ENCODE measurements at places on chromosomes 3 and 15.

DNA sequence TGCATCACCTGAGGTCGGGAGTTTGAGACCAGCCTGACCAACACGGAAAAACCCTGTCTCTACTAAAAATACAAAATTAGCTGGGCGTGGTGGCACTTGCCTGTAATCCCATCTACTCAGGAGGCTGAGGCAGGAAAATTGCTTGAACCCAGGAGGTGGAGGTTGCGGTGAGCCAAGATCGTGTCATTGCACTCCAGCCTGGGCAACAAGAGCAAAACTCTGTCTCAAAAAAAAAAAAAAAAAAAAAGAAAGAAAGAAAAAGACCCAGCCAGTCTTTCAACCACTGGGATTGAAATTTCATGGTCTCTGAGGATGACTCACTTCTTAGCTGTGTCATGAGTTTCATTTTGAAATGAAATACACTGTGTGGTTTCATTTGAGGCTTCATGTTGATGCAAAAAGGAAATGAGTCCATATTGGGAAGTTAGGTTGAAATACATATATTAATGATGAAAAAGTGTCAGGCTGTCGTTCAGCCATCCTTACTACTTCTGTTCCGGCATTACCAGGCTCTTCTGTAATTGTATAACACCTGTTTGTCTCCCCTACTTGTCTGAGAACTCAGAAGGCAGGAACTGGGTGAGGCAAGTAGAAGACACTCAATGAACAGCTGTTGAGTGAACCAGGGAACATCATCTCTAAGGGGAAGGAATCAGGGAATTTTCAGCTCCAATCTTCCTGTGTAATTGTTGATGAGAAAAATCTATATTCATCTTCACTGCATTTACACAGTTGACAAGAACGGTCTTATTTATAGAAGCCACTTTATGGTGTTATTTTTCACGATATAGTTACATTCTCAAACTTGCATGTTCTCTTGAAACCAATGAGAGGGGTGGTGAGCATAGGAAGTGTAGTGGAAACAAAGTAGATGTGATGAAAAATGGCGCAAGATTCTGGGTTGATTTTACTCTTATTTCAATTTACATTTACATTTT lies 87.4 kb downstream of the NFKBIZ start:
- peak; percentile 29 for DNase-seq

DNA sequence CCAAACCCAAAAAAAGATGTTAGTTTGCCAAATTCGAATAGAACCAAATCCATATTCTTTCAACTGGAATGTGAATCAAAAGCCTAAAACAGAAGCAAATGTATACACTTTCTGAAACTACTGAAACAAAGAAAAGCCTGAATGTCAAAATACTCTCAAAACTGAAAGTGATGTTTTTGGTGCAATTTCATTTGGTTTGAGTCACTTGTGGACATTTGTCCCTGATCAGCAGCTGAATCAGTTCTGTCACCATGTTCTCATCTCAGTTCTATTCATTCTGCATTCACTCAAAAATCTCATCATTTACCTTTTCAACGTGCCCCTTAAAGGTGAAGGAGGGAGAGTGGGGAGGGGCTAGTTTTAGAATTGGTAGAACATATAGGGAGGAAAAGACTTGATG lies 266.8 kb downstream of the ABHD5 start:
- no peak for DNase-seq

DNA sequence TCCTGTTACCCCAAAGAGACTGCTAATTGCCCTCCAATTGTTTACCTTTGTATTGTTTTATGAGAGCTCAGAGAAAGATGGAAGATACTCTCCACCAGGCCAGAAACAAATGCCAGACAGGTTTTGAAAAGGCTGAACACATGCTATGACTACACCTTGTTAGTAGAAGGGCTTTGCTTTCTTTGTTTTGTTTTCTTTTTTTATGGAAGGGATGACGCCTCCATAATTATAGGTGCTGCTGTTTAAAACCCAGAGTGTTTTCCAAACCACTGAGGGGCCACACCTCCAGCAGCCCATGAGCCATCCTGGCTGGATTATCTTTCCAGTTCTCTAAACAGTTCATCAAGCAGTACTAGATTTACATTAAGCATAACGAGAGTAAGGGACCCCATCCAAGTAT lies 5.6 kb upstream of the FOXP1 start:
- no peak for DNase-seq

DNA sequence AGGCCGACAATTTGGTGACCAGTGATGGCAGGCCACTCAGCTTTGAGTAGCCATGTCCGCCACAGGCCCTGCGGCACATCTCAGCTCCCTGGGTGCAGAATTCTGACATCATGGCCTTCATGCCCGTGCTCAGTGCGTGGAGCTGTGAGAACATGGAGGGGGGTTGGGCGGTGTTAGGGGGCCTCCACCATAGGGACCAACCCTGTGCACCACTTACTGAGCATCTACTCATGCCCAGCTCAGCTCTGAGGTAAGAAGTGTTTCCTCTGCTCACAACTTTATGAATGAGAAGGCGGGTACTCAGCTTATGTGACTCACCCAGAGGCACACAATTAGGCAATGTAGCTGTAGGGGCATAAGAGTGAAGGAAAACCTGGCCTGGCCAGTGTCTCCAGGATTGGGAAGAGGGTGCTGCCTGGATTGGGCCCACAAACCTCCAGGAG lies 10.5 kb downstream of the ACOX2 start:
- no peak for DNase-seq

DNA sequence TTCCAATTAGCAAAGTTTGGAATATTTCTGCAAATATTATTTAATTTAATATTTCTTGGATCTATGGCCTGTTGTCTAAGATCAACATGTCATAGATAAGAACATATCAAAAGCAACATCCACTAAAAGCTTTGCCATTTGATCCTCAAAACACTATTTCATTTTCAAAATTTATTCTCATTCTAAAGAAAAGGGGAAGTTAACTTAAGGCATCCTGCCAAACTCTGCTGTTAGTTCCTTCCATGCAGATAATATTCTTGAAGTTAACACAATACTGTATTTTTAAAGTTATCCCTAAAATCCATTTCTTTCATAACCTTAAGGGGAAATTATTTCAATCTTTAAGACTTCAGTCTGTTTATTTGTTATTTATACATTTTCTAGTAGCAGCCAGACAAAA lies 28.2 kb upstream of the GBE1 start:
- no peak for DNase-seq

DNA sequence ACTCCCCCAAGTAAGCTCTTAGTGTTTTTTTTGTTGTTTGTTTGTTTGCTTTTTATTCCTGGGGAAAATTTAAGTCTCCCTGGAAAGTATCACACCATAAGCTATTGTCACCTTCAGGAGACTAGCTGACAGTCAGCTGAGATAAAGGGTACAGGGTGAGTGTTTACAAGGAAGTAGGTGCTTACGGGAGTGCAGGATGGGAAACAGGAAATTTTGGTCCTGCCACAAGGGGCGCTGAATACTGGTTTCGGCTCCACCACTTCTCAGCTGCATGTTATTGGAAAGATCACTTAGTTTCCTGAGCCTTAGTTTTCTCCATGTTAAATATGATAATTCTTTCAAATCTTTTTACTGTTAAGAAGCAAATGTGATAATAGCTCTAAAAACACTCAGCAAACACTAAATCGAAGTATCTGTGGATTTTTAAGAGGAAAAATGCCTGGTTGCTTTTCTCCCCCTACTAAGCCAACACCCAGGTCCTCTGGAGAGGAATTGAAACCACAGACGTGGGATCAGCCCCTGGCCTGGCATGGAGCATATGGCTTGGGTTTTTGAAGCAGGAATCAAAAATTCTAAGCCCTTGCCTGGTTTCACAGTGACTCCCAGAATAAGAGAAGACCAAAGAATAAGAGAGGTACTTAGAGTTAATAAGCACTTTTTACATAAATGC lies 90.7 kb downstream of the SCN11A start:
- DNase-seq = peak; percentile 22

DNA sequence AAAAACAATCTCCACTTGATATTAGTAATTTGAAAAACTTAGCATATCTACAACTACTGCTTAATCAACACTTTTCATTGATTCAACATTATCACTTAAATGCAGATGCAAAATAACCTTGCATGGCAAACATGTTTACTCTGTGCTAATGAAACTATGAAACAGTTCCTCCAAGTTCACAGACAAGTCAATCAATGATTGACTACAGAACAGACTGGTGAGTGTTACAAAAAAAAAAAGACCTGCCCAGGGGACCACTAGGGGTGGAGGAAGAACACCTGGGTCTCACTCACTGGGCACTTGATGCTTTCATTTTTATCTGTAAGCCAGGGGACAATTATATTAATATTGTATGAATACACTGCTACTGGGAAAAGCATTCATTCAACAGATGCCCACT lies 4.3 kb upstream of the NR2C2 start:
- no peak for DNase-seq

DNA sequence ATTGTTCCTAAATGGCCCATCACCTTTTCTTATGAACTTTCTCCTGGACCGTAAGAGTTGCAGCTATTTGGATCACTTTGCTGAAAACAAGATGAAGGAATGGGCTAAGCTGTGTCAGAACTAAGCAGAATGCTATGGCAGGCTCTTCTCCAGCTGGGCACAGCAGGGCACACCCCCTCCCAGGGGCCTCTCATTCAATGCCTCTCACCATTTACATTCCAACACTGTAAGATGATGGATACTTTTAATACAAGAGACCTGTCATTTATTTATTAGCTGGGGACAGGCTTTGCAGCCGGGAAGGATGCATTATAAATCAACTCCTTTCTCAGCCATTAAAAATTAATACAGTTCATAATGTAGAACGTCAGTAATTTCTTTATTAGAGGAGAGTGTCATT lies 240.1 kb downstream of the NTRK3 start:
- DNase-seq = no peak

DNA sequence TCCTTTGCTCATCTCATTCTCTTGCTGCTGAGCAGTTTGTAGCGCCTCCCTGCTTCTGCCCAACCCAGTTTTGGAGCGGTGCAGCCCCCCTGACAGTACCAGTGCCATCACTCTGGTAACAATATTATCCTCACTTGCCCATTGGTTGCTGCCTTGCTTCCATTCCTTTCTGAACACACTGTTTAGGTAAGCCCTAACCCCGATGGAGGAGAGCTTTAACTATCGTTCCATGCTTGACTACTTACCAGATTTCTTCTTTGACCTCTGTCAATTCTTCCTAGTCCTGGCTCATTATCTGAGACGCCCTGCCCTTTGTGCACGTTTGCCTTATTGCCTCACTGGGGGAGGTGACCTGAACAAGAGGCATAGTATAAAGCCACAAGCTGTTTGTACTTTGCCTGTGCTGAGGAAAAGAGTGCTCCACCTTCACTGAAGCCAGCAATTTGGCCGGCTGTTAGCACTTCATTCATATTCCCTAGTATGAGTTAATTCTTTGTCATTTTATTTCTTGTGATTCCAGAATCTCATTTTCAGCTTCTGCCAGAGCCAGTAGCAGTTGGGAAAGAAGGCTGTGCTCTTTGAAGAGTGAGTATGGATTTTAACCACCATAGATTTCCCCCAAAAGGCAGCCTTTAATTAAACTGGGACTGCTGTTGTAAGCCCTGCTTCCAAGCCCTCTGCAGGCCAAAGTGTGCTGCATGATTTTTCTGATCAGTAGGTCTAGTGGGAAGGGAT lies 11.9 kb downstream of the ABHD6 start:
- DNase-seq = no peak

DNA sequence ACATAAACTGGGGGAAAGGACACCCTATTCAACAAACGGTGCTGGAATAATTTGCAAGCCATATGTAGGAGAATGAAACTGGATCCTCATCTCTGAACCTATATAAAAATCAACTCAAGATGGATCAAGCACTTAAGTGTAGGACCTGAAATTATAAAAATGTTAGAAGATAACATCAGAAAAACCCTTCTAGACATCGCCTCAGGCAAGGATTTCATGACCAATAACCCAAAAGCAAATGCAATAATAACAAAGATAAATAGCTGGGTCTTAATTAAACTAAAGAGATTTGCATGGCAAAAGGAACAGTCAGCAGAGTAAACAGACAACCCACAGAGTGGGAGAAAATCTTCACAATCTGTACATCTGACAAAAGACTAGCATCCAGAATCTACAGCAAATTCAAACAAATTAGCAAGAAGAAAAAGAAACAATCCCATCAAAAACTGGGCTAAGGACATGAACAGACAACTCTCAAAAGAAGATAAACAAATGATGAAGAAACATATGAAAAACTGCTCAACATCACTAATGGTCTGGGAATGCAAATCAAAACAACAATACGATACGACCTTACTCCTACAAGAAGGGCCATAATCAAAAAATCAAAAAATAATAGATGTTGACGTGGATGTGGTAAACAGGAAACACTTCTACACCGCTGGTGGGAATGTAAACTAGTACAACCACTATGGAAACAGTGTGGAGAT lies 408.7 kb downstream of the CNTN6 start:
- DNase-seq = no peak

GRCh38 chr3:98778852-98779413 lies 15.8 kb downstream of the ST3GAL6 start:
- no peak for DNase-seq

GRCh38 chr3:18051306-18051705 lies 308.9 kb upstream of the TBC1D5 start:
- no peak for DNase-seq

GRCh38 chr3:39107388-39108199 lies at the start of the genes GORASP1 and TTC21A:
GORASP1 (minus strand) TSS chr3:39107627; CDS start chr3:39107541, 86 bp downstream.
TTC21A (plus strand) TSS chr3:39107680; CDS start chr3:39107838, 158 bp downstream.
- peak; percentile 76 for DNase-seq

DNA sequence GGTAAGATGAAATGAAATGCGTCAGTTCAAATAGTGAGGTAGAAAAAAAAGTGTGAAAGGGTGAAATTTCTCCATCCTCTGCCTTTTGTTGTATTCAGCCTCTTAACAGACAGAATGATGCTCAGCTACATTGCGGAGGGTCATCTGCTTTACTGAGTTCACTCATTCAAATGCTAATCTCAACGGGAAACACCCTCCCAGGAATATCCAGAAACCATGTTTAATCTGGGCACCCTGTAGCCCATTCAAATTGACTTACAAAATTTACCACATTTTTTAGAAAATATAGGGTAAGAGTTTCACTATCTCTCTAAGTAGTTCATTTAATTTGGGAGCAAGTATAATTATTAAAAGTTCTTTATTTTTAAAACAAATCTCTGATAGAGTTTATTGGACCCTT lies 42.9 kb downstream of the C3orf38 start:
- no peak for DNase-seq

GRCh38 chr3:17752876-17753631 lies 10.6 kb upstream of the TBC1D5 start:
- no peak for DNase-seq

DNA sequence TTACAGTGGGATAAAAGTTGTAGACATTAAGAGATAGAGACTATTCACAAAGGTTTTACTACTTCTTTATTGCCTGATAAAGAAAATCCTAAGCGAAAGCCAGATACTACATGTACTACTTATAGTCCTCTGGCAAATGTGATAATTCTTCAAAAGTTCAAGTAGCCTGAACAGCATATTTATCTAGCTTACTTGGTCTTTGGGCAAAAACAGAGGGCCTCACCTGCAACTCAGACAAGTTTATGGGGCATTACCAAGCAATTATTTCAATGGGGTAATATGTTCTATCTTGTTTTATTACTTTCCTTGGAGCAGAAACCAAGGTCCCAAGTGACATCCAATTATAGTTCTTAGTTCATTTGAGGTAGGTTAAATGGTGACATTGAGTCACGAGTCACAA lies 390.1 kb upstream of the ARHGEF26 start:
- no peak for DNase-seq

- DNase-seq = no peak
Observed at GRCh38 chr15:80207887-80208286, 44.1 kb downstream of the CTXND1 start.

GRCh38 chr15:43302205-43302817 lies 28.1 kb downstream of the LCMT2 start:
- no peak for DNase-seq

GRCh38 chr3:171236265-171237008 lies 209.9 kb upstream of the SLC2A2 start:
- no peak for DNase-seq
